Epithelial cell of prostate (primary cell): ENCODE measurements at places on chromosomes 6 and 20.

DNA sequence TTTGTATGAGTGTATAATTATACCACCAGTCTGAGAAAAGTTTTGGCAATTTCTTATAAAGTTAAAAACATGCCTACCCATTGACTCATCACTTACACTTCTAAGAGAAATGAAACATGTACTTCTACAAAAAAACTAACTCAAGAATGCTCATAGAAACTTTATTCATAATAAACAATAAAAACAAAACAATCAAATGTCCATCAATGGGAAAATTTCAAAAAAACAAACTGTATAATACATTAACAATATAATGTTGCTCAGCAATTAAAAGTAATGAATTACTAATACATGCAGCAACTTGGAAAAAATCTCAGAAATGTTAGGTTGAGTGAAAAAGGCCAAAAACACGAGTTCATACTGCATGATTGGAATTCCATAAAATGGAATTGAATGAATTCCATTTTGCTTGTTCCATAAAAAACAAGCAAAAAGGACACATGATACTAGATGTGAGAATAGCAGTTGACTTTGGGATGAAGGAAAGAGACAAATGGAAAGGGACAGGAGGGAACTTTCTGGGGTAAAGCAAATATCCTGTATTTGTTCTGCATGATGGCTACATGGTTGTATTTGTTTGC, 726.6 kb downstream of the RFPL4B start:
- no peak for DNase-seq

DNA sequence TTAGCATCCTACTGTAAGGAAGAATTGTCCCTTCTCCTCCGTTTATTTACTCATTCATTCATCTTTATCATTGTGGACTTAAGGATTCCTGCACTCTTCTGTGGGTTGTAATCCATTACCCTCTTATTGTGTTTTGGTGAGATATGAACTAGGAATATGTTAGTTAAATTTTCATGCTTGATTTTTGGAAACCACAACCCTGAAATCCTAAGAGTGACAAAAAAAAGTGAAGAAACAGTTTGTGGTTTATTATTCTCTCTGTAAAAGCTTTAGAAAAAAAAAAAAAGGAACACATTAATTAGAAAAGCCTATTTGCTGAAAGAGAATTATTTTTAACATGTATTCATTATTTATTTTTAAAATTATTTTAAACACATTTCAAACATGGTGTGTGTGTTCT, 36.7 kb upstream of the INSM1 start:
- DNase-seq, result no peak

DNA sequence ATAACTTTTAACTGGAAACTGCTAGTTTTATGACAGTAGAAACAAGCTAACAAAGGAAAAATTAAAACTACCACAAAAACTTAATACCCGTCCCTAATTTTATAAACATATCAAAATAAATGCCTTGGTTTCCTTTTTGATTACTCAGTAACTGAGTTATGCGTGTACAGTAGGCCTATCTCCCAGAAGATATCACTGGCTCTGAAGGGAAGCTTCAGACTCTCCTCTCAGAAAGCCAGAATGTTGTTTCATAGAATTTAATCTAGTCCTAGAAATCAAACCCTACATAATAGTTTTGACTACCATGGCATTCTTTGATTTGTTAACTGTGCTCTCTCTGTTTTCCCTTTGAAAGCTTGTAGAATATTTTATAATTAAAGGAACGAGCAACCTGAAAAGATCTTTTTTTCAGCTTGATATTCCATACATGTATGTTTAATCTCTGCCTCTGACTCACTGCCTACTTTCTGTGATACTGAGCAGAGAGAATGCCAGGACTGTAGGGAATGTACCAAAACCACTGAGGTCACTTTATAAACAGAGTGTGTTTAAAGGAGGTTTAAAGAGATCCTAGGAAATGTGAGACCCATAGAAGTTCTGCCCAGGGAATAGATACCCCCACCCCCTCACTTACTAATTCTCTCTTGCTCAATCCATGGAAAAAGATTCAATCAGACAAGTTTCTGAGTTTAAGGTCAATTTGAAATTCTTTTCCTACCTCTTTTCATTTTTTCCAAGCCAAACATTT, 311.5 kb downstream of the HDGFL1 start:
- peak; percentile 95 for DNase-seq

GRCh38 chr6:139636391-139636790, 261.9 kb upstream of the CITED2 start:
- DNase-seq, result no peak

- peak; percentile 20 for DNase-seq
These were observed 129.2 kb downstream of the PDSS2 start for GRCh38 chr6:107330168-107330567.

- DNase-seq, result no peak
These were observed 96.6 kb downstream of the ARID1B start for GRCh38 chr6:156873654-156874380.

DNA sequence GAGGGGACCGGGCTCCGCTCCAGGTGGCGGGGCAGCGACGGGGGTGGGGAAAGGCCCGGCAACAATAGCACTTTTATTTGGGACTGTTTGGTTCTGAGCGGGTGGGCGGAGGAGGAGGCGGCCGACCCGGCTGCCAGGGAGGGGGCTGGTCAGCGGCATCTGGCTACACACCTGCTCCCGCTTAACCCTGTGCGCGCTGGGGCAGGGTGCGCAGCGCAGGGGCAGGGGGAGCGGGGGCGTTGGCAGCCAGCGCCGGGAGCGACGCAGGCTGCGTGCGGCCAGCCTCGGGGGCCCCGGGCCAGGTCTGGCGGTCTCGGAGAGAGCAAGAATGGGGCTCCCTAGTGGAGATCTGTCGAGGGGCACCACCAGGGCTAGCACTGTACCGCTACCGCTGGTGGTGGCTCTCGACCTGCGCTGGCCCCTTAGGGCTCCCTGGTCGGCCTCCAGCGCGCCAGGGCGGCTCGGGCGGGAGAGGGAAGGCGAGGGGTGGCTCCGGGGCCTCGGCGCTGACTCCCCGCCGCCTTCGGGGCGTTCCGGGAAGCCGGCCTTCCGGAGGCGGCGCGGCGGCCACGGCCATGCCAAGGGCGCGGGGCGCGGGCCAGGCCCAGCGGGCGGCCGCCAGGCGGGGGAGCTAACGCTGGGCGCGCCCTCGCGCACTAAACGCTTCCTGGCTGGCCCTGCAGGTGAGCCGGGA, 92.4 kb downstream of the NCR2 start:
- DNase-seq, result no peak

GRCh38 chr6:108640104-108640503, 79.4 kb downstream of the FOXO3 start:
- DNase-seq, result no peak

DNA sequence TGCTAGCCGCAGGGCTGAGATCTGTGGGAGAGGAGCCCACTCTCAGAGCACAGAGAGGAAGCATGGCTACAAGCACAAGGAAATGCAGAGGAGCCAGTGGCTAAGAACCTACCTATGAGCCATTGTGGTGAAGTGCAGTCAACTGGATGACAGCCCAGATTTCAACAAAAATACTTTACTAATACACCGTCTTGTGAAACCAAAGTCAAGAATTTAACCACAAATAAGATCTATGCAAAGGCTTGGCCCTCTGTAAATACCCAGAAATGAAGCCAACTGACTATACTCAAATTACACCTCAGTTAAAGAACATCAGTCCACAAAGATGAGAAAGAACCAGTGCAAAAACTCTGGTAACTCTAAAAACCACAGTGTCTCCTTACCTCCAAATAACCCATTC, 40.1 kb upstream of the PTCHD4 start:
- DNase-seq, result peak; percentile 85

GRCh38 chr20:39381595-39381994, 419.5 kb downstream of the DHX35 start:
- no peak for DNase-seq

DNA sequence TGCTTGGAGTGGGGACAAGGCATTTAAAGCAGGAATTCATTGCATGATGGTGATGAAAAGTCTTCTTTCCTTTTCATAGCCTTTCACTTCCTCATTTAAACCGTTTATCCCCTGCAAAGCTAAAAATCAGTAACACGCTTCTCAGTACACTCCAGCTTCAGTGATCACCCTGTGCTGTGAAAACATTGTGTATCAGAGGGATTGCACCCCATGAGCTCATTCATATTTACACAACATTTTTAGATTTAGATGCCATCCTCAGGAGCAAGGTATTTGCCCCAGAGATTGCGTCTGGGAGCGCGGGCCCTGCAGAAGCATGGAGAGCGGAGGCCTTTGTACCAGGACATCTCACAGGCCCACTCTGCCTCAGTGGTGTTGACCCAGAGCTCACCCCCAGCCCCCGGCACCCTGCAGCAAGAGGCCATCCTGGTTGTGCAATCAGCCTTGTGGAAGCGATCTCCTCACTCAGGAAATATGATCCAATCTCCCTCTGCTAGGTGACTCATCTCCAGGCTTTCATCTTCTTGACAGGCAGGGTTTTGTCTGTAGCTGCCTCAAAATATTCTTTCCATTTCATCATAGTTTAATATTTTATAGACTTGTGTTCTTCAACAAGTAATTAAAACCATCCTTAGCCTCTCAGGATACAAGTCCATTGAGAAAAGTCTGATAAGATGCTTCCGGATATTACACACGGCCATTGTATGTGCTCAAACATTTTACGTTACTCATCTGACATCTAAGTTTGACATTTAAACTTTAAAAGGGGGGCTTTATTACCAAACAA, 38.9 kb upstream of the THBS2 start:
- peak; percentile 66 for DNase-seq

GRCh38 chr6:21277601-21278374, 315.8 kb upstream of the SOX4 start:
- DNase-seq, result peak; percentile 71

DNA sequence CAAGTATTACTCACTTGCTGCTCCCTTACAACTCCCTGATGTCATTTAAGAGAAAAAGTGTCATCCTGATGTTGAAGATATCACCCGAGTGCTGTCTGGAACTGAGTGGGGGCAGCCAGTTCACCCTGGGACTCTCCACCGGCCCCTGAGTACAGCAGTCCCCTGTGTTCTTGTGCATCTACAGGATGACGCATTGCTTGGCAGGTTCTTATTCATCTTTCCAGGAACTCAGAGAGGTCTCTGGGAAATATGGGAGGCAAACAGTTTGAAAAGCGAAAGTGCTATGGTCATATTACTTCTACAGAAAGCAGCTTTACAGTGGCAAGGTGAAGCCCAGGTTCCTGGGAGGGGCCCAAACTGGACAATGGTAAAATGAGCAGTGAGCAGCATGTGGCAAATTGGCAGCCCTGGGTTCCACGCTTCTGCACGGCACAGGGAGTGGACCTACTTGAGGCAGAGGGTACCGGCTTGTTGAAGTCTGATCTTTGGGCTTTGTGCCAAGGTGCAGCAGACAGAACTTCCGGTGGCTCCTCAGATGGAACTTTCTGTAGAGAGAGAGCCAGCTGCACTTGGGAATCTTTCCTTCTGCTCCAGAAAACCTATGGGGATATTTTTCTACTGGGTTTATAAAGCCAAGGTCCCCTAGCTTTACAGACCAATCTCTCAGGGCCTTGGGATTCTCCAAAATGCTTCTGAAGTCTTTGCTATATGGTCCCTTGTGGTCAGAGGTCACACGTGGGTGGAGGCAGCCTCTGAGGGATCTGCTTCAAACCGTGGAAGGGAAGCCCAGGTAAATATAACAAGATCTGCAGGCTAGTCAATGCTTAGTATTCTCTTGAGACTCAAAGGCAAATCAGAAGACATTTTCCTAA, 128.3 kb downstream of the MAP3K7 start:
- no peak for DNase-seq

DNA sequence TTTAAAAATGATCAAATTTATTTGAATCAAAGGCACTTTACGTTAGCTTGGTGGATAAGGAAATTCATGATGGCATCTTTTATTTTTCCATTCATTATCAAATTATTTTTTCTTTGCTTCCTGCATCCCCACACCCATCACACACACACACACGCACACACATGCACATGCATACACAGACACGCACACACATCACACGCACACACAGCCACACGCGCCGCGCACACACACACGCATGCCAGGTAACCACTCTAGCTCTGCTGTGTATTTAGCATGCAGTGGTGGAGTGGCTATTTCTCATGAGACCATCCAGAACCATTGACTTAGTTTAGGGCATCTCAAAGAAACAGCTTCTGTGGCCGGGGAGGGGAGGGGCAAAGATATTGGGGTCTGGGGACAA, 47.0 kb downstream of the GNAS start:
- no peak for DNase-seq

DNA sequence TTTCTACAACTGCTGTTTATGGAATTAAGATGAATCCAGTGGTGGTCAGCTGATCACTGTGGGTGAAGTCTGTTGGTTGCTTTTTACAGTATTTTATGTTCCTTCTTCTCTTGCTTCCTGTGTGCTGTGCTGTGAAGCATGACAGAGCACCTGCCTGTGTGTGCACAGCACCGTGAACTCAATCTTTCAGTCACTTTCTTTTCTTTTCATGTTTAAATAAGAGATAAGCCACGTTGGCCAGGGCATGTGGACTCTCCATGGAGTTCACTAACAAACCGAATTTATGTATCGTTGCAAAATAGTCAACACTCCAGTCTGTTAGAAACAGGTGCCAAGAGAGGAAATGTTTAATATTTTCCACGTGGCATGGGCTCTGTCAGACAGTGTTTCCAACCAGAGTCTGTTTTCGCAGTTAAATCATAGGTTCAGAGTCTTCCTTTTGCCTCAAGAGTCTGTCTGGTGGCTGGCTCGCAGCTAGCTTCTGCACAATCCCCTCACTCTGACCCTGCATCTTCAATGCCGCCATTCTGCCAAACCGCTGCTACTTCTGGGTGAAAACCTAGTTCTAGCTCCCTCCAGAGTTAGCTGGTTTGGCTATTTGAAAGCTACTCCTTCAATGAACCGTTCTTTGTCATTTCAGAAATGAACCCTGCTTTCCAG, 73.2 kb downstream of the QRSL1 start:
- no peak for DNase-seq

GRCh38 chr6:150813993-150814359, 51.5 kb upstream of the MTHFD1L start:
- DNase-seq, result peak; percentile 79

DNA sequence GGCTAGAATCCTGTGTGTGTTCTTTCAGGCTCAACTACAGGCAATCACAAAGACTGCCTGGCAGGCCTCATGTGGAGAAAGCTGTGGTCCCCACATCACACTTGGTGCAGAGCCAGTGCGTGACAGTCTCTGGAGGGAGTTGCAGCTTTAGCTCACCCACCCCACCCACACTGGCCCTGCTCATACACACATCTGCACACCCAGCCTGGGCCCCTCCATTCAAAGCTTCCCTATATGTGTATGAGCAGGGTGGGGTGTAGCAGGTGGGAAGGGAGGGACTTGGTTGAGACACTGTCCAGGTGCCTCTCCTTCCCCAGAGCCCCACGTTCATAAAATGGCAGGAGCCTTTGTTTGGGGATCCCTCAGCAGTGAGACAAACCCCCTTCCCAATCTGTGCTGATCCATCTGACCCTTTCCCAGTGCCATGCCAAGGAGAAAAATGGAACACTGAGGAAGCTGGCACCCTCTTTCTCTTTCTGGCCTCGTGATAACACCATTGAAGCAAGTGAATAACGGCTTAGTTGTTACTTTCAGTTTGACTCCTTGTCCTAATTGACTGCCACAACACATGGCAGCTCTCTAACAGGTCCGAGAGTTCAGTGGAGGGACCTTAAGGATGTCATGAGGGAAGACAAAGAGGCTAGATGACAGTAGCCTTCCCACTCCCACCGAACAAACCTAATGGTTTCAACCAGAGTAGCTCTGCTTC, 53.8 kb upstream of the NRSN1 start:
- no peak for DNase-seq

- no peak for DNase-seq
These were observed 66.4 kb upstream of the THBS2 start for GRCh38 chr6:169320013-169320412.

- DNase-seq, result no peak
These were observed 166.2 kb downstream of the EPM2A start for GRCh38 chr6:145569140-145569539.
